LNCaP clone FGC (cell line): ENCODE measurements at places on chromosomes 7 and 10.

DNA sequence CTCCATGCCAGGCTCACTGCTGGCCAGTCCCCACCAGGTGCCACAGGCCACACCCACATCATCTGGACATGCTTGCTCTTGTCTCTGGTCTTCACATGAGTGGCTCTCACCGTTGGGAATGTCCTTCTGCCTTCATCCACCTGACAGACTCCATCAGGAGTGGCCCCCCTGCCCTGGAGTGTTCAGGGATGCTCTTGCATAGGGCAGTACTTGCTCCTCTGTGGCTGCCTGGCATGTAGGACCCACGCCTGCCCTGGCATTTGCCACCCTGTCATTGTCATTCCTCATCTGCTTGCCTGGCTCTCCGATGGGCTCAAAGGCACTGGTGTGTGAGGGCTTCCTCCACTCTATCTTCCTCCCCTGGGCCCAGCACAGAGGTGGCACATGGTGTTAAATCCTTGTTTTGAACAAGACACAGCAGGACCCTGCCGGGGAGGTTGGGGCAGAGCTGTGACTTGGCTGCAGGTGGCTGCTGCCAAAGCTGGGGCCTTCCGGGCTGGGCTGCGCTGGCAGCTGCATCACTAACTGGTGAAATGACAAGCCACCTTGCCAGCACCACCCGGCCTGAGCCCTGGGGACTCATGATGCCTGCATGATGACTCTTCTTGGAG lies 1.8 kb downstream of the SH2D4B start:
- DNase-seq, result no peak

GRCh38 chr7:146670532-146670931 lies 553.9 kb downstream of the CNTNAP2 start:
- DNase-seq, result no peak

DNA sequence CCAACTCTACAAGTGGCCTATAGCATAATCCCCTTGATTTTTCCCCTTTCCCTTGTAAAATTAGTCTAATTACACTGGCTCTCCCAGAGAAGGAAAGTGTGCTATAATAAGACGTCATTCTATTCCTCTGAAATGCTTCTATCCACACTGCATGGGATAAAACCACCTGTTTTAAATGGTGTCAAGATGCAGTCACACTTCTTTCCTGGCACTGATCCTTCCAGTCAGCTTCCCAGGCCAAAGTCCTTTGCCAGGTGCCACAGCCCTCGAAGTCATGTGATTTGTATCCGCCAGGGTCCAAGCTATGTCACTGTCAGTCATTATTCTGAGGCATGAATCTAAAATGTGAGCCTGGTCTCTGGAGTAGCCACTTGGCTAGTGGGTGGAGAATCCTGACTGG lies 169.0 kb upstream of the KIAA1217 start:
- no peak for DNase-seq

DNA sequence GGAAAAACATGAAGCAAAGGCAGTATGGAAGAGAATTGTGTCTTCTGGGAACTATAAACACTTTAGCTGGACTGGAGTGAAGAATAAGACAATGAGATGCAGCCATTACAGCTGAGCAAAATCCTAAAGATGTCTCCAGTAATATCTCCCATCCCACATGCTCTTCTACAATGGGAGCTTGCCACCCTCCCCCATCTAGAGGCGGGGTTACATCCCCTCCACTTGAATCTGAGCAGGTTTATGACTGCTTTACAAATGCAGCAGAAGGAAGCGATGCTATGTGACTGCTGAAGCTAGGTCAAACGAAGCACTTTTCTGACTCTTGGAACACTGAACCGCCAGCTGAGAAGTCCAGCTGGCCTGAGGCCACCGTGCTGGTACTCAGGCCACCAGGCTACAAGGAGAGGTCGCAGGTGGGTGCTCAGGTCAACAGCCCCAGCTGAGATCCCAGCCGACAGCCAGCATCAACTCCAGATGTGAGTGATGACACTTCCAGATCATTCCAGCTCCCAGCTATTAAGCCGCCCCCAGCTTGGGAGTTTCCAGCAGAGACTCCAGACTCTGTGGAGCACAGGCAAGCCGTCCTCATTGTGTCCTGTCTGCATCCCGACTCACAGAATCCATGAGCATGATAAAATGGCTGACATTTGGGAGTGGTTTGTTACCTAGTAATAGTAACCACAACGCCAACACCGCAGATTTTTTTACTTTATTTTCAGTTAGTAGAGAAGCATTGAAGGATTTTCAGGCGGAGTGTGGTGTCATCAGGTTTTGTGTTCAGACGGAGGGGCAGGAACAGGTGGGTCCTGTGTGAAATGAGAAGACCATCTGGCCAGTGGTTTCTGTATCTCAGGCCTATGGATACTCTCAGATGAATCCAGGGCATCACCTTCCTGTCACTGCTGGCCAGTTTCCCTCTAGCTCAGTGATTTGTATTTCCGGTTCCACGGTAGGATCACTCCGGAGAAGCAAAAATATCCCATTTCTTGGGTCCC lies 89.3 kb downstream of the NPY start:
- no peak for DNase-seq

GRCh38 chr10:30709700-30710358 lies 80.3 kb upstream of the LYZL2 start:
- no peak for DNase-seq

DNA sequence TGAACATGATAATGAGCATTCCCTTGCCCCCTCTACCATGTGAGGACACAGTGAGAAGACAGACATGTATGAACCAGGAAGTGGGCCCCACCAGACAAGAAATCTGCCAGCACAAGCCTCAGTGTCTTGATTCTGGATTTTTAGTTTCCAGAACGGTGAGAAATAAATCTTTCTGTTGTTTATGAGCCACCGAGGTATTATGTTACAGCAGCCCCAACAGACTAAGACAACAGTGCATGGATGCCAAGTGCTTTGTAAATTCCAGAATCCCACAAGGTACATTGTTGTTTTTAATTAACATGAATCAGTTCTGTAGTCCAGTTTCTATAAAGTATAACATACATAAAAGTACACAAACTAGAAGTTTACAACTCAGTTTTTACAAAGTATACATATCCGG lies 162.2 kb downstream of the ARHGAP21 start:
- peak; percentile 11 for DNase-seq

- no peak for DNase-seq
These were observed 342.0 kb downstream of the SDK1 start for GRCh38 chr7:3643091-3643490.

- DNase-seq, result no peak
These were observed 50.0 kb downstream of the JAKMIP3 start for GRCh38 chr10:132115732-132116131.

- DNase-seq, result no peak
These were observed 276.1 kb upstream of the NEBL start for GRCh38 chr10:21172930-21173801.

DNA sequence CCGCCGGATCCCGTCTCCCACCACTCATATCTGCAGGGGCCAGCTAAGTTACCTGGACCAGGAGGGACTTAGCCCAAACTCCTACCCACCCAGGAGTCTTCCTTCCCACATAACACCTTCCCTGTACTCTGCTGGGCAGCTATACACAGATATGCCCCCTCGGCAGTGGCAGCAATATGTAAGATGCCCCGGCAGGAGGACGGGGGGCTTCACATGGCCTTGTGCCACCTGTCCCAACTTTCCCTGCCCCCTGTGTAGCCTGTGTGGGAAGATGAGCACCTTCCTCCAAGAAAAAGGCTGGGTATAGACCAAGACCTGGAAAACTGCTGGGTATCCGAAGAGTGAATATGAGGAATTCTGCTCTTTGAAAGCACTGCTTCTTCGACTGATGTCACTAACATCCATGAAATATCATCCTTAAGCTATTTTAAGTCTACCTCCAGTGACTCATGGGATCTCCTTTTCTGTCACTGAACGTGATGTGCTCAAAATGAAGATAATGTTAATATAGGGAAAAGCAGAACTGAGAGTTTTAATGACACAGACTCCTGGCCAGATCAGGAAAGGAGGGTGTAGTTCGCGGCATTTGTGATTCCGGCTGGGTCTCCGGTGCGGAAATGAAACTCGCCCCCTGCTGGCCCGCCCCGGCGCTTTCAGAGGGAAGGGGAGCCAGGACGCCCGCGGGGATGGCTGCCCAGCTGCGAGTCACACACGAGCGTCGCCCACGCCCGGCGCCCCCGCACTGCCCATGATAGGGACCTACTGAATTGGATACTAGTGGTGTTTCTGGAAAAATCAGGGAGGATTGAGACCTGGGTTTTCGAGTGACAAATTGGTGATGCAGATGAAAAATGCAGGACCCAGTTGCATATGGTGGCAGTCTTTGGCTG lies 256.9 kb upstream of the NFE2L3 start:
- no peak for DNase-seq

DNA sequence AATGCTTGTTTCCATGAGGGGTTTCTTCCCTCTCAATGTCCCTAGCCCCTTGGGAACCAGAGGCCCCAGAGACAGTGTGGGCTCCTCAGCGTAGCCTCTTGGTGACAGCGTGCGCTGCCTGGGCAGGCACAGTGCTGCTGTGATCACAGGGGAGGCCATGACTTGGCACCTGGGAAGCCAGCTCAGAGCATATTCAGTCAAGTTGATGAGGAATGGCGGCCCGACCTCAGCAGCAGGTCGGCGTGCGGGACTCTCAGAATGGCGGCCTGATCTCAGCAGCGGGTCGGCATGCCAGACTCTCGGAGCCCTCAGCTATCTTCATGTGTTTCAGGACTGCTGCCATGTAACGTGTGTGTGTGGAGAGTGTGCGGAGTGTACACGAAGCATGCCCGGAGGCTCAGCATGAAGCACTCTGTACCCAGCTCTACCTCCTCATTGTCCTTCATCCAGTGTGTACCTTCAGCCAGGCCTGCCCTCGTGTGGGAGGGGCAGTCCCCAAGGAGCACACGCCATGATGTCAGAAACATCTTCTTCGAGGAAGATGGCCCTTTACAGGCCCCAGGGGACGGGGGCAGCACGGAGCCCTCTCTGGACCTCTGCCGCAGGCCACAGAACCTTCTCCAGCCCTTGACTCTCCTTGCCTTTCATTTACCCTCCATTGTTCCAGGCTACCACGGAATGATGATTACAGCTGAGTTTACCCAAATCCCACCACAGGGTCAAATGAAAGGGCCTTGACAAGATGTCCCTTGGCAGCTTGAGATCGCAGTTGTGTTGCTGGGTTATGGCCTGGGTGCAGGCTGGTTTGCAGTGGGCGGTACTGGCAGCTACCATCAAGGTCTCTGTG lies 130.4 kb downstream of the SMURF1 start:
- no peak for DNase-seq
